Placental pericyte (primary cell): ENCODE measurements at places on chromosomes 11 and 22. TPM values are rescaled to one million over a fixed set of nuclear protein-coding genes. Genes with fewer than 3 reads are reported as not detected.

CCDC81 gene
- 0.66 and 2.7 TPM in 2 replicates for total RNA-seq

ZNF215 gene
- total RNA-seq = 0.44 and 6.3 TPM in 2 replicates

ALG9 gene
- 31.3 and 52.7 TPM in 2 replicates for total RNA-seq

CSF2RB gene
- under 0.01 and 0.14 TPM in 2 replicates for total RNA-seq

TRAF6 gene
- 7.7 and 12.7 TPM in 2 replicates for total RNA-seq
